ENCODE measurements at places on chromosomes 2 and 18.

GRCh38 chr2:1887915-1888314, 143.6 kb upstream of the PXDN start:
- peak; percentile 29 for DNase-seq

DNA sequence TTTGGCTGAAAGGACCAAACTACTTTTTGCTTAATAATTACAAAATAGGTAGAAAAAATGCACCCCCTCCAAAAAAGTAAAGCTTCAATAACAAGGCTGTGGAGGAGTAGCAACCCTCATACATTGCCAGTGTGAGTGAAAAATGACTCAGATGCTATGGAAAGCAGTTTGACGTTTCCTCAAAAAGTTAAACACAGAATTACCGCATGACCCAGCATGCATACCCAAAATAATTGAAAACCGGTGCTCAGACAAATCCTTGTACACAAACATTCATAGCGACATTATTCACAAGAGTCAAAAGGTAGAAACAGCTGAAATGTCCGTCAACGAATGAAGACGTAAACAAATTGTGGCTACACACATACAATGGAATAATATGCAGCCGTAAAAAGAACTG, 38.8 kb upstream of the DAPL1 start:
- no peak for DNase-seq

DNA sequence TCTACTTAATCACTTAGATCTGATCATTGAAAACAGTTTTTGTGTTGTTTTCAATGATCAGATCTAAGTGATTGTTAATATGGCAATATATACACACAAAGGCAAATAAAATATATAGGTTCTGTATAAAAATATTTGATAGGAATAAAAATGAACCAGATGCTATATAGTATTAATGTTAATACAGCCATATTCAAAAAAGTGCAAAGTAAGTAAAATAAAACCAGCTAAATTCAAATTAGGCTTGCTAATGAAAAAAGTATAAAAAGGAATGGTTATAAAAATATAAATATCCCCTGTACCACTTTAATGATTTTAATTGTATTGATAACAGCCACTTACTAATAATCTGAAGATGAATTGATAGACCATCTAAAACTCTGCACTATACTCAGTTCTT, 38.4 kb downstream of the VPS54 start:
- DNase-seq: no peak

DNA sequence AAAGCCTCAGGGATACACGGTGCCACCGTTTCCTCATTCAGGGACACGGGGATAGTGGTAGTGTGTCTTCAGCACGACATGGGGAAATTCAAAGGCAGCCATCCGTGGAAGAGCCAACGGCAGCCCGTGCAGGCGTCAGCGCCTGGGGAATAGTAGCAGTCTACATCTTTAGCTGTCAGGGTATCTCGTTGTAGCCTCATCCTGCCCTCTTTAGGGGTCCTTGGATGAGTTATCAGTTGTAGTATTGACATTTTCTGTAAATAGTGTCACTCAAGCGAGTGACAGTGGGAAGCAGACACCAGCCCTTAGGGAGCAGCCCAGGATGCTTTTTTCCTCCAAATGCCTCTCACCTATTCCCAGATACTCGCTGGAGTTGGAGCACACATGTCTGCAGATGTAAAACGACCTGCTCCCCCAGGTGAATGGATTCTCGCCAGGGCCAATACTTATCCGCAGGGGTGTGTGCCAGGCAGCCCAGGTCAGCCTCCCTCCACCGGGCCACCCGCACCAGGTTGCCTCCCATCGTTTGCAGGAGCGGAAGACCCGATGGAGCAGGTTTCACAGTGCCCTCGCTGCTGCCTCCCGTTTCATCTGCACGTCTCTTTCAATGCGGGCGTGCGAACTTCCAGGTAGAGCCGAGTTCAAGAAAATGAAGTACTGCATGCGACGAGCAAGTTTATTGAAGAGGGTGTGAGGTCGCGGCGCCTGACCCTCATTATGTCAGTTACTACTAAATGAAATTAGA, 41.0 kb downstream of the AGAP1 start:
- no peak for DNase-seq

DNA sequence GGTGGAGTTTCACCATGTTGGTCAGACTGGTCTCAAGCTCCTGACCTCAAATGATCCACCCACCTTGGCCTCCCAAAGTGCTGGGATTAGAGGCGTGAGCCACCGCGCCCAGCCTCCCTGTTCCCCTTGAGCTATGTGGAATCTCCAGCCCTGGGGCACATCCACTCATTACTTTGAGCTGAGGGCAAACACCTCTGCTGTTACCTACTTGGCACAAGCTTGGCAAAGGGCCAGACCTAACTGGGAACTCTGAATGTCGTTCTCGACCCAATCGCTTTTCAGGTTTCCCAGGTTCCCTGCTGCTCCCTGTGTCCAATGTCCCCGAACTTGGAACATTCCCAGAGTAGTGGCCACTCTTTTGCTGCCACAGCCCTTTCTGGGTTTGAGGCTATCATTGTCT, 40.6 kb downstream of the CHST10 start:
- DNase-seq: no peak

DNA sequence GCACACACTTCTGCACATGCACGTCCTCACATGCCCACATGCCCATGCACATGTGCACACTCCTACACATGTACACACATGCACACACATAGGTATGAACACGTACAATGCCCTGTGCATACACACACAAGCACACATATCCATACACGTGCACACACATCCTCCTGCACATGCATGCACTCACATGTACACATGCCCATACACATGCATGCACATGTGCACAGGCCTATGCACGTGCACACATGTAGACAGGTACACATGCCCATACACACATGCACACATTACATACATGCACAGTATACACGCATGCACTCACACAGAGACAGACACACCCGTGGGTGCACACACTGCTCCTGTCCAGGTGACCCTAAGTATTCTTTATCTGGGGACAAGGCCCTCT, 34.3 kb downstream of the GPC1 start:
- DNase-seq: no peak

- no peak for DNase-seq
Measured at GRCh38 chr18:52602820-52603219, 262.8 kb downstream of the DCC start.

All from RPMI7951 (cell line).